ENCODE measurements at places on chromosomes 16 and 17. TPM values are rescaled to one million over a fixed set of nuclear protein-coding genes. Genes with fewer than 3 reads are reported as not detected.

- DNase-seq, result peak; percentile 54
These were observed 748 bp upstream of the CMTM3 start for GRCh38 chr16:66603537-66604375.

DNA sequence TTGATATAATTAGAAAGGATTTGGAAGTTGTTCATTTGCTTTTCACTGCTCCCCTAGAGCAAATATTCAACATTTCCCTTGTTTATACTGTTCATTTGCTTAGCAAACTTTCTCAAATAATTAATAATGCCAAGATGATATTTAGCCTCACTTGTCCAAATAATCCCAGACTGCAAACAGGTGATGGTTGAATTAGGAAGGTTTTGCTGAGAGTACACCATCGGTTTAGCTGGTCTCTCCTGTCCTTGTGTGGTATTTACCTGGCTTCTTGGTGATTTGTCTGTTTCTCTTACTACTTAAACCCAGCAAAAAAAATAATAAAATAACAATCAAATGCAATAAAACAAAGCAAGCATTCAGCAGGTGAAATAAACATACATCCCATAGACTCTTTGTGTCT, 6.5 kb downstream of the KATNIP start:
- no peak for DNase-seq

GRCh38 chr17:64289741-64290141, 26.7 kb upstream of the TEX2 start:
- DNase-seq, result no peak

GRCh38 chr16:82541103-82541502, 85.7 kb upstream of the CDH13 start:
- DNase-seq, result no peak

DNA sequence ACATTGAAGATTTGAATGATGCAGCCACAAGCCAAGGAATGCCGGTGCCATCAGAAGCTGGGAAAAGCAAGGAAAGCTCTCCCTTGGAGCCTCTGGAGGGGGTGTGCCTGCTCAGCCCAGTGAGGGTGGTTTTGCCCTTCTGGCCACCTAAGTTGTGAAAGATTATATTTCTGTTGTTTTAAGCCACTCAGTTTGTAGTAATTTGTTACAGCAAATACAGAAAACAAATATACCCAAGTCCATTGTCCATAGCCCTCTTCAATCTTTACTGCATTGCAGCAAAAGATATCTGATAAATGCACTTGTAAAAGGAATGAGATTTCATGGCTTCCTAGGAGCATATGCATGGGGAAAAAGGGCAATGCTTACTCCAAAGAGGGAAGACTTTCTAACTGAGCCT, 447.9 kb downstream of the HAPSTR1 start:
- no peak for DNase-seq

- DNase-seq, result no peak
These were observed 2.3 kb downstream of the ITGAM start for GRCh38 chr16:31262084-31262483.

DNA sequence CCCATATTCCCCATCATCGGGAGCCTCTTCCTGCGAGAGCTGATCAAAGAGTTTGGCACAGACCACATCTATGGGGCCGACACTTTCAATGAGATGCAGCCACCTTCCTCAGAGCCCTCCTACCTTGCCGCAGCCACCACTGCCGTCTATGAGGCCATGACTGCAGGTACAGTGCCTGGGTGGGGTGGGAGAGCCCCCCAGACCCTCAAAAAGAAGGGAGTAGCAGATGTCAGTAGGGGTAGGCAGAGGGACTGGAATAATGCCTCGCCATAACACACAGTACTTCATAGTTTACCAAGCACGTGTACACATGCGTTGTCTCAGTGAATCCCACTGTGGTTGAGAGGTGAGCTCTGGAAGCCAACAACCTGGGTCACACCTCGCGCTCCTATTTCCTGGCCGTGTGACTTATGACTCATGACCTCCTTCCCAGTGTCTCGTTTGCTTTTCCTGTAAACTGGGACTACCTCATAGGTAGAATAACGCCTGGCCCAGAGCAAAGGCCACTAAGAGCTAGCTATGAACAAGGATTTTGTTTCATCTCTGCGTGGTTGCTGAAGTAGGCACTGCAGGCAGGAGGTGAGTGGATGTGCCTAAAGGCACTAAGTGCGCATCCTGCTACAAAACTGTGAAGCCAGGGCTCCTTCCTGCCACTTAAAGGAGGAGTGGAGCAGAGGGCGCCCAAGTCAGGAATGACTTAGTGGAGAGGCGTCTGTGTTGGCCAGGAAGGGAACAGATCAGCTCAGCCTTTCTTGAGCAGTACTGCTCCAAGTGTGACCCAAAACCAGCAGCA, 5.2 kb downstream of the NAGLU start:
- no peak for DNase-seq

GRCh38 chr16:76780556-76780955, 410.4 kb upstream of the MON1B start:
- no peak for DNase-seq

GRCh38 chr16:57226701-57227621, 18.1 kb upstream of the ARL2BP start:
- DNase-seq, result peak; percentile 17

GRCh38 chr17:34126496-34126895, 128.6 kb upstream of the CCL2 start:
- DNase-seq, result no peak

DNA sequence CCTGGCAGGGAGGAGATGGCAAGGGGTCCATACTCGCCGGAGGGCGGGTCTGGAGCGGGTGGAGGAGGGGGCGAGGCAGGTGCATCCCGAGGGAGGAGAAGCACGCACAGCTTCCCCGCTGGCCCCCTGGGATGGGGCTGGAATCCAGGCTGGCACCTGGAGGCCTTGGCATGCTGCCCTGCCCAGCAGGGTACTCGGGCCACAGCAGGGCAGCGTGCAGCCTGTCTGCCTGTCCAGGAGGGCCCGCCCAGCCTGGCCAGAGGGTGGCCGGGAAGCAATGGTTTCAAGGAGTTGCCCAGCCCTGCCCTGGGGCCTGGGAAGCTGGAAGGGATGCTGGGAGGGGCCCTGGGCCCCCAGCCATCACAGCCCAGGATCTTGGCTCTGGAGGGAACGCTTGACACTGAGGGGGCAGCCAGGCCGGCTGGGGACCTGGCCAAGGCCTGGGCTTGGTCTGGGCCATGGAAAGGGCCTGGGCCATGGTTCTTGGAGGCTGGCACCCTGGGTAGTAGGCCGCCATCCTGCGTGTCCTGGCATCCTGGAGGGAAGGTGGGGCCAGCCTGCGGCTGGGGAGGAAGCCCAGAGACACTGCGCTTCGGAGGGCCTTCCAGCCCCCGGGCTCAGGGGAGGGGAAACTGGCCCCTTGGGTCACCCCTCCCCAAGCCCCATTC, 1.1 kb downstream of the GLIS2 start:
- no peak for DNase-seq

- no peak for DNase-seq
These were observed 42.3 kb upstream of the RBFOX3 start for GRCh38 chr17:79652999-79653643.

DNA sequence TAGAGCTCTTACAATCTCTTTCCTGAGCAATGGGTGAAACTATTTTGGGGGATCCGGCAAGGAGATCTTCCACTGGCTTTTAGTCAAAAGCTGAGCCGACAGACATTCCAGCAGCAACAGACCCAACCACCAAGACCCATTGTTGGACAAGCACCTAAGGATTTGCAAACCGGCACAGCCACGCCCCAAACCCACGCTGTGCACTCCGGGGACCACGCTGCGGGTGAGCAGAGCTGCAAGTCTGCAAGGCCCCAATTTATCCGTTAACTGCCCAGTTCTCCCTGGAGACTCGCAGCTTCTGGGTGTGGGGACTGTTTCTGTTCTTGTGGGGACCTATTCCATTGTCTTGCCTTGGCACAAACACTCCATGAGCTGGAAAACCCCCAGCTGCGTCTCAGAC, 45.9 kb downstream of the C16orf95 start:
- no peak for DNase-seq

FAM222B gene
- total RNA-seq, result 16.3 TPM

CDH8 gene
- total RNA-seq, result 0.21 TPM

CFAP97D1 gene
- total RNA-seq, result not detected

NGFR gene
- 2.7 TPM for total RNA-seq
